ENCODE measurements at places on chromosomes 3 and 15.

GRCh38 chr3:178754852-178755510 lies 218.7 kb downstream of the KCNMB2 start:
- DNase-seq: no peak

GRCh38 chr3:124873226-124873625 lies 13.9 kb downstream of the ITGB5 start:
- no peak for DNase-seq

GRCh38 chr3:9861201-9861600 lies 17.4 kb upstream of the RPUSD3 start:
- no peak for DNase-seq

DNA sequence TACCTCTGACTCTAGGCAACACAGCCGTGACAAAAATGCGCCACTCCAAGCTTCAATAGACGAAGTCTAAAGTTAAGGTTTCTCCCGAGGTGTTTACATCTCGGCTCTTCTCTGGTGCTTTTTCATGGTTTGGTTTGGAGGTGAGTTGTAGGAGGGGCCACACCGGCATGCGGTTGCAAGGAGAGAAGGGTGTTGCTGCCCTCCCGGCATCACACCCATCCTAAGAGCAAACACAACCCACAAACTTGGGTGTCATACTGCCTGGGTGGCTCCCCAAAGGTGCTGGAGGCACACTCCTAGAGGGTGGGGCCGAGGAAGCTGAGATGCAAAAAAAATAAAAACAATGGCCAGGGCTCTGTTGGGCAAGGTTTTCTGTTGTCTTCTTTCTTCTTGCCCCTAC lies 225.2 kb upstream of the ICE2 start:
- DNase-seq: no peak

DNA sequence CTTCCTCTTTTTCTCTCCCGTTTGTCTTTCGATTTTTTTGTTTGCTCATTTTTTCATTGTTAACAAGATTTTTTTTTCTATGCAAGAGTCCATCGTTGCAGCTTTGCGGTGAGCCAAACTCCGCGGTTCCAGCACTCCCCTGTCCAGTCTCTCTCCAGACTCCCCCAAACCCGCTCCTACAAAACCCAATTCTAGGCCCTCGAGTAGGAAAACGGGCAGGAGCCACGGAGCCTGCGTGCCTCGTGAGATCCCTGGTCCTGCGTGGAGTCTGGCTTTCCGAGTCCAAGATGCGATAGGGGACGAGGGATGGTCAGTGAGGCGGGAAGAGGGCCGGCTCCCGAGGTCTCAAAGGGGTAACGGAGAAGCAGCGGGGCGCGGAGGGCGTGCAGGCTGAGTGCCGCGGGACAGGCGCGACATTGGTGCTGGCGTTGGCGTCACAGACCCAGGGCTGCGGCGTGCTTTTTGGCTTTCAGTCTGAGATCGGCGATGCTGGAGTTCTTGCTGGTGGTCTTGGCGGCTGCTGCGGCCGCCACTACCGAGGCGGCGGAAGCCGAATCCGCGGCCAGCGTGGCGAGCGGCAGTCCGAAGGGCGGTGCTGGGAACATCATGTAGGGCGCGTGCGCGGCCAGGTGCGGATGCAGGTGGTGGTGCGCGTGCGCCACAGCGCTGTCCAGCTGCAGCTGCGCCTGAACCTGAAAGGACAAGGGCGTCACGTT lies 8.5 kb downstream of the SHOX2 start:
- DNase-seq: no peak

DNA sequence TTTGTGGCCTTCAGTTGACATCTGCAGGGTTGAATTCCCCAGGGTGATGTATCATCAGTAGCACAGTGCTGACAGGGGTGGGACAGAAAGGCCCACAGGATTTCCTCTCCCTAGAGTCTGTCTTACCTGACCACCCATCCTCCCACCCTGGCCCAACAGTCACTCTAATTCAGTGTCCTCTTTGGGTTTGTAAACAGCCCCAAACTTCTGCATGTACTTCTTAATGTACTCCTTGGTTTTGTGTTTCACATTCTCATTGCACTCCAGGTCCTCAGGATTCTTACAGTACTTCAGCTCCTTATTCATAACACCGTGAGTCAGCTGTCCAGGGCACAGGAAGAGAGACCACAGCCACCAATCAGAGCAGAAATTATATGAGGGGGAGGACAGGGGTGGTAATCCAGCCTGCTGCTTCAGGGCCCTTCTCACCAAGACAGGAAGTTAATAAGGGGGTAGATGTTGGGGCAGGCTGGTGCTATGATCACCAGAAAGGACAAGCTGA lies 37.5 kb downstream of the NBEAL2 start:
- DNase-seq: peak; percentile 46

DNA sequence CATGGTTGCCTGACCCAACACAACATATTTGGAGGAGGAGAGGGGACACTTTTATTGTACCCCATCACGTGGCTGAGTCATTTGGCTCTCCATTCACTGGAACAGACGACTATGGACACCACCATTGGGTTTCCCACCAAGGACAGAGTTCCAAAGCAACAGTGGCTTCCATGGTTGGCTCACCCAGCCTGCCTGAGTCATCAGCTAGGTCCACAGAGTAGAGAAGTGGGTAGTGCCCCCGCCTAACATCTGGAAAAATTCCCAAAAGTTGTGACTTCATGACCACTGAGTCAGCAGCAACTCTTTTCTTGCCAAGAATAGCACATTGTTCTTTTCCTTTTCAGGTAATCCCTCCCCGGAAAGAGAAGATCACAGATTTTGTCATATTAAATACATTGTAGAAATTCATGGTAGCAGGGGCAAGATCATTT lies 3.0 kb upstream of the PPP1R2 start:
- peak; percentile 31 for DNase-seq
